ENCODE measurements at places on chromosomes 12 and 14.

DNA sequence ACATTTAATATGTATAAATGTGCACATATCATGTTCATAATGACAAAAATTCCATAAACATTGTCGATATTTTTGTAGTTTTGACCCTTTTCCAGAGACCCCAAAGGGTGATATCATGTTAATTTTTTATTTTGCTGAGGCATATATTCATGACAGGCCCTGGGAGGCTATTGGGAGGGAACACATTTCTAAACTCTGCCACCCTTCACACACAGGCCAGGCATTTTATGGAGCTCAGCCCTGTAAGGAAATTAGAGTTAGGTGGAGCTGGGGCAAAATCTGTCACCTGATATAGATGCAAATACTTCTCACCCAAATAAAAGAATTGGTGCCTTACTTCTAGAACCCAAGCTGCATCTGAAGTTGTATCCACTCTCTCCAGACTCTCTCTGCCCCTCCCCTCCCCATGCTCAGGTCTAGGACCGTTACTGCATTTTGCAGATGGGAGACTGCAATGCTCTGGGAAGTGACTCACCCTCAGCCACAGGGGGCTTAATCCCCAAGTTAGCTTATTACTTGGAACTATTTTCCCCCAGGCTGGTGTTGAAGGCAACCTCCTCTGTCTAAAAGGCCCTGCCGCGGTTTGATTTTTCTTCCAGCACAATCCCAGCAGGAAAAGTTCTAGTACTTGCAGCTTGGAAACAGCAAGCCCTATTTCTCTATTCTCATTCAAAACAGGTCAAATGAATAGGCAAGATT, 238.9 kb downstream of the EMP1 start:
- no peak for DNase-seq

- no peak for DNase-seq
These were observed 52.8 kb downstream of the TSPAN19 start for GRCh38 chr12:84983289-84983688.

- DNase-seq = no peak
These were observed at the start of gene HOXC4 for GRCh38 chr12:54053751-54054741. Gene HOXC4, plus strand, starts transcription at chr12:54053835. Its CDS starts 88 bp downstream, at chr12:54053923.

DNA sequence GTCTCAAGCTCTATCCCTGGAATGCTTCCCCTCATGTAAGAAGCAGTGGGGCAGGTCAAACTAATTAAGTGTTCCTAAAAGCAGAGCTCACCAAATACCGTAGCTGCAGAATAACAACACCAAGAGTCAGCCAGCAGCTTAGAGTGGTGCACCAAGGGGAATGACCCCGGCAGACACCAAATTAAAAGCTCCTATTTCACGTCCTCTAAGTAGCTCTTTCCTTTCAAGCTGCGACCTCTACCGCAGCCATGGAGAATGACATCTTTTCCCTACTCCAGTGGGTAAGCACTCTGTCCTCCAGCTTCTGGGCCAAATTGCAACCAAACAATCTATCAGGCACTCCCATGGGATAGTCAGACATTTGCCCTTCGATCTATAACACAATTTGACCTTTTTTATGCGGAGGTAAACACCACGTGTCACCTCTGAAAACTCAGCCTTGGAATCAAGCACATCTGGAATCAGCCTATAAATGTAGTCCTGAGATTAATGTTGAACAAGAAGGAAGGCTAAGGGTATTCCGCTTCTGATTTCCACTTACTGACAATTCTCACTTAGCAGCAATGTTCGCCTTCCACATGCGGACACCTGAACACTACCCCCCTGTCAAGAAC, 67.6 kb upstream of the CDKN3 start:
- DNase-seq = no peak

GRCh38 chr12:118053071-118053985, 7.7 kb downstream of the WSB2 start:
- no peak for DNase-seq

- no peak for DNase-seq
These were observed 9.2 kb downstream of the KRT1 start for GRCh38 chr12:52670961-52671360.
